ENCODE measurements at places on chromosomes 5 and 9.

DNA sequence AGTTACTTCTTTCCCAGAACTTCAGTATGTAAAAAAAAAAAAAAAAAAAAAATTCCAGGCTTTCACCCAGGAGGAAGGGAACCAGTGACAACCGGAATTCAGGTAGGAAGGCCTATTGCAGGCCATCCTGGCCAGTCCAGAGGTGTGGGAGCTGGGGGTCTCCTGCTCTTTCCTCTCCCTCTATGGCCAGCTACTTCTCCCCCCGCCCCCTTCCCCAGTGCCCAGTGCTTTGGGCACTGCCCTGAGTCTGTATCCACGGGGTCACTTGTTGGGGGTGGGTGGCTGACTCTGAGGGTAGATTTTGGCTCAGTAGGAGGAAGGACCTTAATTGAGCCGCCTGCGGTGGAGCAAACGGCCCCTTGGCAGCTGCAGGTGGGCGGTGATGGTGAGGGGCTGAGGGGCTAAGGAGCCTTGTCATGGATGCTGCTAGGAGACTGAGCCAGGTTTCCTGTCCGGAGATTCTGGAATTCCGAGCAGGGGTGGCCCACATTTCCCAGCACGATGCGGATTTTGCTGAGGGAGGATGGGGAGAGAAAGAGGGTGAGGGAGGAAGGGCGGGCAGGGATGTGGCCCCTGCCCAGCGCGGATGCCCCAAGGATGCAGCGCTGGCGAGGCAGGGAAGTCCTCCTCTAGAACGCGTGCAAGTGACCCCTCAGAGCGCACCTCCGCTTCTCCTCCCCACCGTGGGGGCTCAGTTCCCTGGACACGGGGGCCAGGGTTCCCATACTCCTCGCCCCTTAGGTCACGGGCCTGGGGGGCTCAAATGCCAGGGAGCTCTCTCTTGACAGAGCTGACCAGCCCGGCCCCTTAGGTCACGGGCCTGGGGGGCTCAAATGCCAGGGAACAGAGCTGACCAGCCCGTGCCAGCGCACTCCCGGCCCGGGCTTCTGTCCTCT is 1.2 kb upstream of the PHF2 start:
- peak overlapping the region; percentile 81 for H3K4me3 ChIP-seq
- no peaks in the 10 kb centered on the region for H3K27me3 ChIP-seq
- H3K4me1 ChIP-seq = peaks cover 30% of the 10 kb centered on the region

- H3K27me3 ChIP-seq = no peaks in the 10 kb centered on the region
- H3K4me1 ChIP-seq = peaks cover 24% of the 10 kb centered on the region
- H3K4me3 ChIP-seq = no peak overlapping the region
- no peak overlapping the region for H3K27ac ChIP-seq
These were observed 125.5 kb upstream of the RASGRF2 start for GRCh38 chr5:80834710-80835109.

DNA sequence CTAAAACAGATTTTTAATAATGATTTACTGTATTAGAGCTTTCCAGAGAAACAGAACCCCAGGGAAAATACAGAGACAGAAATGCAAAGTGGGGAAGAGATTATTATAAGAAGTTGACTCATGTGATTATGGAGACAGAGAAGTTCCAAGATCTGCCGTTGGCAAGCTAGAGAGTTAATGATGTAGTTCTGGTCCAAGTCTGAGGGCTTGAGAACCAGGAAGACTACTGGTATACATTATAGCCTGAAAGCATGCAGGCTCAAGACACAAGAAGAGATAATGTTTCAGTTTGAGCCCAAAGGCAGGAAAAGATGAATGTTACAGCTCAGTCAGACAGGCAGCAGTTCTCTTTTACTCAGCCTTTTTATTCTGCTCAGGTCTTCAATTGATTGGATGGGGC is 98.8 kb upstream of the NFIL3 start:
- H3K27me3 ChIP-seq = peaks cover 21% of the 10 kb centered on the region
- no peaks in the 10 kb centered on the region for H3K36me3 ChIP-seq
- no peak overlapping the region for H3K4me3 ChIP-seq
- DNase-seq = no peak
- H3K4me1 ChIP-seq = no peaks in the 10 kb centered on the region
- no peak overlapping the region for H3K27ac ChIP-seq

DNA sequence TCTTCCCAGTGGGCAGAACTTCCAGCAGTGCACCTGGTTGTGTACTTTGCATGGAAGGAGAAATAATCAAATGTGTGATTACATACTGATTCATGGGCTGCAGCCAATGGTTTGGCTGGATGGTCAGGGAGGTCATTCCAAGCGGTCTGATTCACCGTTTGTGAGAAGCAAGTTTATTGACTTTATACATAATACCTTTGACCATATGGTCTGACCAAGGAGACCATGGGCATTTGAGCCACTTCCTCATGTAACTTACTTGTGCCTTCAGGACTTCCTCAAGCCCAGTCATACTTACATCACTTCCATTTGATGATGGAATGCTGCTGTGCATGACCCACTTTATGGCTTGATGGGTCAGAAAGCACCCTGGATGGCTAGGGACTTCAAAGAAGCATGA is 41.1 kb downstream of the DAP start:
- DNase-seq = no peak
- no peaks in the 10 kb centered on the region for H3K4me1 ChIP-seq
- peaks cover 29% of the 10 kb centered on the region for H3K36me3 ChIP-seq
- no peak overlapping the region for H3K4me3 ChIP-seq

- no peak for DNase-seq
- no peak overlapping the region for H3K4me3 ChIP-seq
- no peaks in the 10 kb centered on the region for H3K4me1 ChIP-seq
- H3K27ac ChIP-seq = no peak overlapping the region
- H3K36me3 ChIP-seq = no peaks in the 10 kb centered on the region
- no peaks in the 10 kb centered on the region for H3K27me3 ChIP-seq
These were observed 24.4 kb upstream of the RASA1 start for GRCh38 chr5:87243161-87243844.

DNA sequence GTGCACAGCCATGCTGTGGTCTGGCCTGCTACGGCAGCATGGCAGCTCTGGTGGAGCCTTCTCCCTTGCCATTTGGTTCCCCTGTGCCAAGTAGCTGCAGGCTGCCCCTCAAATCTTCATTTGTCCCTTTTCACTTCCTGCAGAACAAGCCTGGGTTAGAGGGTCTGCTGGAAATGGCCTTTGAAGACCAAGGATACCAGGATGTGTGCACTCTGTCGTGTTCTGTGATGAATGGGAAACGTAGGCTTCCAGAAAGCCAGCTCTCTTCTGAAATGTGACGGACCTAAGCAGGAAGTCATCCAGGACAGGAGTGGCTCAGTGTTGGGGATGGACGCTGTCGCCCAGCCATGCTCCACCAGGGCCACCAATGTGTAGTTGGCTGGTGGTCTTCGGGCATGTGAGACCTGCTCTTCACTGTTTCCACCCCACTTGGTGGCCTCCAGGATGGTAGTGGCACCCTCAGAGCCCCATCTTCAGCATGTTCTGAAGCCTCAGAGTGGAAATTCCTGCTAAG is 3.4 kb upstream of the POMT1 start:
- H3K4me1 ChIP-seq = peaks cover 54% of the 10 kb centered on the region
- no peaks in the 10 kb centered on the region for H3K27me3 ChIP-seq
- no peak overlapping the region for H3K4me3 ChIP-seq
- peak overlapping the region; percentile 55 for H3K27ac ChIP-seq
- DNase-seq = no peak
- H3K36me3 ChIP-seq = peaks cover 27% of the 10 kb centered on the region

- H3K36me3 ChIP-seq = peaks cover 66% of the 10 kb centered on the region
- peaks cover 39% of the 10 kb centered on the region for H3K4me1 ChIP-seq
- no peaks in the 10 kb centered on the region for H3K27me3 ChIP-seq
- peak overlapping the region; percentile 50 for H3K27ac ChIP-seq
- no peak overlapping the region for H3K4me3 ChIP-seq
These were observed 77.0 kb downstream of the CYFIP2 start for GRCh38 chr5:157342822-157343402.

Data from activated CD8-positive, alpha-beta T cell treated with anti-CD3 and anti-CD28 coated beads for 36 hours (primary cell).